NK-92 treated with Interleukin-12 subunit alpha and Interleukin-12 subunit beta, amount 100 ng/mL, for 24 hours (cell line): ENCODE measurements at places on chromosomes 3 and 15.

DNA sequence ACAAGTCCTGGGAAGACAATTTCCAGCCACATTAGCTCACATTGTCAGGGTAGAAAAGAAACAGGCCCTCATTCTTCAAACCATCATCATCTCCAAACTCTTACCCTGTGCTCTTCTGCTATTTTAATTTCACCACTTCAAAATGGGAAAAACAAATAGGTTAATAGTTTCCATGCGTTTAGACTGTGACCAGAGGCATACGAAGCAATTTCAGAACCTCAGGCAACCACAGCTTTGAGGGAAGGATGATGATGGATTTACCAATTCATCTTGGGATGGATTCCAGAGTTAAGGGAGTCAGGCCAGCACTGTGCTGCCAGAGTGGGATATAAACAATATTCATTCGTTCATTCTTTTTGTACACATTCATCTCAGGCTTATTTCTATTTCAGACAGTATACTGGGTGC, 307.8 kb upstream of the TPRG1 start:
- DNase-seq = no peak

DNA sequence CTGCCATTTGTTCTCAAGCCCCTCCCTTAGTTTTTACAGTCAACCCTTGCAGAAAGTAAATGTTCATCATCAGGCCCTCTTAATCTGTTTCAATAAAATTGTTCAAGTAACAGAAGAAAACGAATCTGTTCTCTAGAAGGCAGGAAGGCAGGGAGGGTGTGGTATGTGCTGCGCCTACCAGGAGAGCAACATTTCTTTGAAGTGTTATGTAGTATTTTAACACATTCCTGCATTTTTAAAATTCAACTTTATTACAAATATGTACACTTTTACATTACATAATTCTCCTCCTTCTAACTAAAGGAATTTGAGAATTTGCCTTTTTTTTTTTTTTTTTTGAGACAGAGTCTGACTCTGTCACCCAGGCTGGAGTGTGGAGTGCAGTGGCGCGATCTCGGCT, 657.8 kb downstream of the MCTP2 start:
- no peak for DNase-seq

DNA sequence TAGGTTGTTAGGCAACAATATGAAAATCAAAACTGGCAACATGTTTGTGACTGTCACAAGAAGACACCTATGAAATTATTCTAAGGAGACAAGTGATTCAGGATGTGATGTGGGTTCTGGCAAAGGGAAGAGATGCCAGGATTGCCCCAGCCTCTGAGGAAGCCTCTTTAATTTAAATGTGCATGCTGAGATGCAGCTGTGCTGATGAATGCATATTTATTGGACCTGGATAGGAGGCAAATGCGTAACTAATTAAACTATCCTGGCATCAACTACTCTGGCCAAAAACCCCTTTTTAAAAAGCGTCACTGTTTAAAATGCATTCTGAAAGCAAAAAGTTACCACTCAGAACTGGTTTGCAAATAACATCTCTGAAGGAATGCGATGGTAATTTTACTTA, 176.5 kb upstream of the DPH6 start:
- DNase-seq = no peak

GRCh38 chr3:7504886-7505775, 644.2 kb downstream of the GRM7 start:
- DNase-seq = no peak

DNA sequence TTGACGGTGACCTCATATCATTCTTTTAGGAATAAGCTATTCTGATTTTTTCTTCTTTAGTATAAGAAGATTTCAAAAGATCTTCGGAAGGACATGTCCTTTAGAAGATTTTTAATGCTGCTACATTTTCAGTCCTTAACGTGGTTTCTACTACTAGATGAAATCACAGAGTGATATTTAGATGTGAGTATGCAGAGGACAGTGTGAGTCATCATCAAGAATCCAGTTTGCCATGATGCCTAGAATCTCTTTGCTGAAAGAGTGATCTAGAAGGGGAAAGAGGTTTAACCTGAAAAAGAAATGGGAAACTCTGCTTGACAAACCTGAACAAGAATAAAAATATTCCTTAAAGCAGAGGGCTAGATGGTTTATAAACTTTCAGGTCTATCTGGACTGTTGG, 43.2 kb downstream of the SLC7A14 start:
- no peak for DNase-seq

- DNase-seq = no peak
Measured at GRCh38 chr15:49645277-49645676, 24.4 kb downstream of the DTWD1 start.

- no peak for DNase-seq
Measured at GRCh38 chr15:68583321-68583720, 4.5 kb downstream of the CORO2B start.

GRCh38 chr3:183193762-183194689, 31.5 kb upstream of the LAMP3 start:
- no peak for DNase-seq

GRCh38 chr3:11613851-11614487, 29.7 kb downstream of the VGLL4 start:
- no peak for DNase-seq

DNA sequence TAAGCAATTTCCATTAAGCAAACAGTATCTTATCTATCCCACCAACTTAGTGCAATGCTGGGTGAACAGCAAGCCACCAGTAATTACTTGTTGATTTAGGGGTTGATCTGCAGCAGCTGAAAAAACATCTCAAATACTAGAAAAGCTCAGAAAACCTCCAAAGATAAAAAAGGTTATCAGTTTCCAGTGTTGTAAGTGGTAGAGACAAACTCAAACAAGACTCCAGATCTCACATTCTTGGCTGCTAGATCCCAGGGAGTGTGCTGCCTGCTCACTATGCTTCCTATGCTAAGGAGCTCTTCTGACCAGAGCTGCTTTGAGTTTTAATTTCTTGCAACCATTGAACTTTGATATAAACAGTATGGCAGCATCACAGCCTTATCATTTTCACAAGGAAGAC, 11.3 kb downstream of the B3GALNT1 start:
- DNase-seq = no peak

DNA sequence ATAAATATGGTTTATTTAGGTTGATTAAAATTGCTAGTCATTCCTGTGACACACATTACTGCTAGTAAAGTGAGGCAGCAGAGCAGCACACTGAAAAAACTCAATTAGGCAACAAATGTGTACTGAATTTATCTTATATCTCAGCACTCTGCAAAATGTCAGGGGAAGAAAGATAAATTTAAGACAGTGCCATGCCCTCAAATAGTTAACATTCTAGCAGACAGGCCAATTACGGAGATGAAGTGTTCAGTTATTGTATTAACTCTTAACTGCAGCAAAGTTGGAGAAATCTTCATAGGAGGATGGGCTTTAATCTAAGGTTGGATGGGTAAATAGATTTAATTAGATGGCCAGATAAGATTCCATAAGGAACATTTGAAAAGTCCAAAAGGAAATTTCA, 127.9 kb downstream of the PCCB start:
- DNase-seq = no peak

GRCh38 chr15:62760538-62760937, 282.0 kb upstream of the TPM1 start:
- no peak for DNase-seq

DNA sequence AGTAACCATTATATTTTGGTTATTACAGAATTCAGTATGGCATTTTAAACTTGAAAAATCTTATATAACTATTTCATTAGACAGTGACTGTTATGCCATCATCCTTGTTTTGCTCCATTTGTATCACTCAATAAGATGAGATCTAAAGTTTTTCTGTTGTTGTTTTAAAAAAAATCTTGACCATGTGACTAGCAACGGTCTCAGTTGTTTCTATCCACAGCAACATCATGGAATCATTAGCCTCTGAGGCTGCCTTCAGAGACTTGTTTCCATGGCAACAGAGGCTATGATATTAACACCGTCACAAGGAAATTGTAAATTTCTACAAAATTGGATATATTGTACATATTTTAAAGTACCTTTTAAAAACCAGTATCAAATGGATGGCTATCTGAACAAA, 129.8 kb downstream of the DLG1 start:
- DNase-seq = no peak

DNA sequence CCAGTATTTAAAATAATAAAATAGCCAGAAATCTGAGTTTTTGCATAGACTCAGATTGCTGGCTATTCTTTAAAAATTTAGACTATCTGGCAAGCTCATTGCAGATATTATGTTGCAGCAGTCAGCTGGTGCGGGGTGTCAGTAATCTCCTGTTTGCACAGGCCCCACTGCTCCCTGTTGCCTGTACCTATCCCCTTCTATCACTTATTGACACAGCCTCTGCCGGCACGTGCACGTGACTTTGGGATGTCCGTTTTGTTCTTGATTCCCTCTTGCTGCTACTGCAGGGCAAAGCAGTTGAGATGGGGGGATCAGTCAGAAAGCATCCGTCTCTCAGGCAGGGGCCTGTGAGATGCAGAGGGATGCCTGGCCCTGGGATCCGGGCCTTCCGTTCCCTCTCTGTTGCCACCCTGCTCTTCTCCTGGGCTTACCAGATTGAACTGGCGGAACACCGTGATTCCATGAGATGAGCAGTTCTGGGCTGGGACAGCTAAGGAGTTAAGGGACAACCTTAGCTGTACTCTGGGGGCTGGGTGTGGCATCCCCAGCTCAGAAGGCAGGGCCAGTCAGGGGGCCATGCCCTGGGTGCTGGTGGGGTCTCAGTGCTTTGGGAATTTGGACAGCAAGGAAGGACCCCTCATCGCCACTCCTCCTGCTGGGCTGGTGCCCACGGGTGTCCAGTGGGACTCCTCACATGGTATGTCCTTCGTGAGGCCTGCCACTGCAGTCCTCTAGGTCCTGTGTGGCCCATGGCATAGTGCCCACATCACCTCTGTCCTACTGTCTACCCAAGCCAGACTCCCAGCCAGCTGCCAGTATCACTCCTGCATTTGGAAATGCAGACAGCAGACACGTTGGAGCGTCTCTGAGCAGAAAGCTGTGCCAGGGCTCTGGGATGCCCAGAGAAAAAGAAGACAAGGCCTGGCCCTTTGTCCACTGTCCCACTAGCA, 11.8 kb downstream of the MRAS start:
- DNase-seq = no peak

GRCh38 chr3:26246901-26247300, 375.7 kb upstream of the LRRC3B start:
- no peak for DNase-seq
